Foreskin keratinocyte (primary cell): ENCODE measurements at places on chromosomes 6 and 20. TPM values are rescaled to one million over a fixed set of nuclear protein-coding genes. Genes with fewer than 3 reads are reported as not detected.

The MYLK4 gene
- 0.24 and 0.28 TPM in 2 replicates for total RNA-seq

- DNase-seq, result no peak
Observed at GRCh38 chr6:120938876-120939472, 395.3 kb downstream of the TBC1D32 start.

DNA sequence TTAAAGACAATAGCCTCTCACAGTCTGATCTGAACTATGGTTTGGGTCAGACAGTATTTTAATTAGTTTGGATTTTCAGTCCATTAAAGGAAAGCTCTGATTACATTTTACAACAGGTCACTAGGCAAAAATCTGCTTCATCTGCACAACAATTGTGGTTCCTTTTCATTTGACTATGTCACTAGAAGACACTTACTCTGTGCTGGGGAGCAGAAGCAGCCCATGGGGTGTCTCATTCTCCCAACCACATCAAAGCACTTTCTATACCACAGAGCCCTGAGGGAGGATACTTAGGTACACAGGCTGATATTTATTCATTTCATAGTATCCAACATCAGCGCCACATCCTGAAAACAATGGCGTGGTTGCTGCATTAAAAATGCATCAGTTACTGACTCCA lies 36.6 kb upstream of the HDAC2 start:
- DNase-seq, result no peak

The RING1 gene
- total RNA-seq, result 35.3 and 37.1 TPM in 2 replicates

- DNase-seq, result no peak
Observed at GRCh38 chr6:5996714-5997419, 9.9 kb downstream of the NRN1 start.

The COL20A1 gene
- not detected in 2 replicates for total RNA-seq

The RSPH9 gene
- 0.04 and 0.07 TPM in 2 replicates for total RNA-seq

The ELOVL2 gene
- total RNA-seq, result 0.10 and 0.18 TPM in 2 replicates

The ADGRB3 gene
- not detected in 2 replicates for total RNA-seq

DNA sequence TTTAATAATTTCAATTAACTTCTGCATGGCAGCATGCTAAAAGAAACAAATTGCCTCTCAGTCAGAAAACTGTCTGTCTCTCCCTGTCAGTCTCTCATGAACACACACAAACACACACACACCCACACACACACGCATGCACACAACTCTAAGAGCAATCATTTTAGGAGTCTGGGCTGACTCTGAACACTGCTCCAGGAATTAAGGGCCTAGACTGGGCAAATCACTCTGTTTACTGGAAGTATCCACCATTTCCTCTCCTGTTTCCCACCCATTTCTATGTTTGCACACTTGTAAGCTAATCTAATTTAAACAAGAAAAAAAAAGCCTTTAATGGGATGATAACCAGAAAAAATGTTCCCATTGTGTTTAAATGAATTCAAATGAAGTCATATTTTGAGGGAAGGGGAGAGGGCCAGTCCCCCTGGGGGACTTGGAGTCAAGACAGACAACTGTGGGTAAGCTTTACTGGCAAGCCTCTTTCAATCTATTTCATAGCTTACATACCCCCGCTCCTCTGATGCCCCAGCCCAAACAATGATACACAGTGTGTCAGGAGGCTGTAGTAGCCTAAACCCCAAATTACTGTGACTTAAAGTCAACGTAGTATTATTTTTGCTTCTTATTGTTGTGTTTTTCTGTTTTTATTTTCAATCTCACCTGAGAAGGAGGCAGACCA lies 447.8 kb upstream of the FLRT3 start:
- DNase-seq, result no peak

DNA sequence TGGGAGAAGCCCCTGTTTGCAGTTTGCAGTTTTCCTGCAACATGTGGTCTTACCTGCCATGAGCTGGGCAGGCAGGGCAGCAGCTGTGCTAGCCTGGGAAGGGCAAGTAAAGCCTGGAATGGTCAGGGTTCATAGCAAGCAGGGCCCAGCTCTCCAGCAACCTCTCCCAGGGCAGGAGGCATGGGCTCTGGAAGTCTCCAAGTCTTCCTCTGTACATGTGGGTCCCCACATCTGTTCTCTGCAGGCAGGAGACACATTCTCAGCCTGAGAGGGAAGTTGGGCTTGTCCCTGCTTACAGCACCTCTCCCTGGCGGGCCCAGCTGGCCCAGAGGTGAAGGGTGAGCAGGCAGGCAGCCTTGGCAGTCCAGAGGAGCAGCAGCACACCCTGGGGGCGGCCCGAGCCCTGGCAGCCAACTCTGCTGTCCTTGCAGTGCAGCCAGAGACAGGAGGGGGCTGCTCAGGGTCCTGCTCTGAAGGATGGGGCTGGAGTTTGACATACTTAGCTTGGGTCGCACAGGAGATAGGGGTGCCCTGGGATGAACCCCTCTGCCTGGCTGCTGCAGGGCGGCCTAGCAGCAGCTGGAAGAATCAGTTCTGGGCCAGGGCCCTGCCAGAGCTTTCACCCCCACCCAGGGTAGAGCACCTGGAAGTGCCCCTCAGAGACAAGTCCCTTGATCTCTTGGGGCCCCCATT lies 176.0 kb downstream of the MRPL14 start:
- DNase-seq, result no peak

DNA sequence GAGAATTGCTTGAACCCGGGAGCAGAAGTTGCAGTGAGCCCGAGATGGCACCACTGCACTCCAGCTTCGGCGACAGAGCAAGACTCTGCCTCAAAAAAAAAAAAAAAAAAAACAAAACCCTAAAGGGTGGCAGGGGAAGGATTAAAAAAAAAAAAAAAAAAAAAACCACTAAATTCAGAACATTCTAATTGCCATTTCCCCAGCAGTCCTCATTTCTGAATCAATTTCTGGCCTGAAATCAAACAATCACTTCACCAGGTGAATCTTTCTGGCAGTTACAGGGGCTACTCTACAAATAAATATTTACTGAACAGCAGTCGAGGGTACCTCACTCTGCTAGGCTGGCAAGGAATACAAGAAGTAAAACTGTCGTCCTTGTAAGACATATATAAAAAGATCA lies 1.2 kb downstream of the UQCC1 start:
- no peak for DNase-seq

- no peak for DNase-seq
Observed at GRCh38 chr6:146872426-146872785, 273.6 kb downstream of the ADGB start.

DNA sequence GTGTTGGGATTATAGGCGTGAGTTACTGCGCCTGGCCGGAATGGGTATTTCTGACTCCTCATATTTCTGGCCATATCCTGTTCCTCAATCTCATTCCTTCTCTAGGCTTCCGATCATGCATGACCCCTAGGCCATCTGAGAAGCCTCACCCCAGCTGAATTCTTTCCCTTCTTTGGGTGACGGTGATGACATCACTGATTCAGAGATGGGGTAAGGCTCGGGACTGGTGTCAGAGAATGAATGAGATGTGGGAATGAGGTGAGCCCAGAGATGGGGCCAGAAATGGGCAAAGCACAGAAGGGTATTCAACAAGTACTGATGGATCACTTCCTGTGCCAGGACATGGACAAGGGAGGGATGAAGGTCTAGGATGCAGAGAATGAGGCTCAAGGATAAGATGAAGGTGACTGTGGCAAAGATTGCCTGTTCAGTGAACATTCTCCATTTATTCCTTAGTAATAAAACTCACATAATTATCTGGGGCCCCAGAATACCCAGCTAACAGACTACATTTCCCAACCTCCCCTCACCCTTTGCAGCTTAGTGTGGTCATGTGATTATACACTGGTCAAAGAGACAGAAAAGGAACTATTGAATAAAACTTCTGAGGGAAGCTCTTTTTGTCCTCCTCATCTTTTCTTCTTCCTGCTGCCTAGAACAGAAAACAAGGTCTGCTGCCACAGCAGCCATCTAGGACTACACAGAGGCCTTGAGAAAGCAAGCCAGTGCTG lies 39.6 kb downstream of the KIAA0319 start:
- DNase-seq, result no peak

DNA sequence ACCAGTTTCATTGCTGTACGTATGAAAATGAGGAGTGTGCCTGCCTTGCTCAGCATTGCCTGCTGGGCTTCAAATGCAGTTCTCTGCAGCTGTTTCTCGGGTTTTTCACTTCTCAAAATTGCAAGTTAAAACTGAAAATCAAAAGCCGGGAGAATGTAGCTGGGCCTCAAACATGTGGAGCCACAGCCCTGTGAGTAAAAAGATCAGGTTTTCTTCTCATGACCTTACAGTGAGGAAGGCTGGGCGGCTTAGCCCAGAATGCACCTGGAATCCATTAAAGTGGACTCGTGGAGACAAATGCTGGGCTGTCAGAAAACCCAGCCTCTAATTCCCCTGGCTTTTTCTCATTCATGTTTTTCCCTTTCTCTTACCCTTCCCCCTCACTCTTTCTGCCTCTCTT lies 34.4 kb downstream of the DSE start:
- DNase-seq, result no peak

The OTOR gene
- not detected in 2 replicates for total RNA-seq

The PRSS35 gene
- total RNA-seq, result not detected in 2 replicates

The TAAR2 gene
- not detected in 2 replicates for total RNA-seq

DNA sequence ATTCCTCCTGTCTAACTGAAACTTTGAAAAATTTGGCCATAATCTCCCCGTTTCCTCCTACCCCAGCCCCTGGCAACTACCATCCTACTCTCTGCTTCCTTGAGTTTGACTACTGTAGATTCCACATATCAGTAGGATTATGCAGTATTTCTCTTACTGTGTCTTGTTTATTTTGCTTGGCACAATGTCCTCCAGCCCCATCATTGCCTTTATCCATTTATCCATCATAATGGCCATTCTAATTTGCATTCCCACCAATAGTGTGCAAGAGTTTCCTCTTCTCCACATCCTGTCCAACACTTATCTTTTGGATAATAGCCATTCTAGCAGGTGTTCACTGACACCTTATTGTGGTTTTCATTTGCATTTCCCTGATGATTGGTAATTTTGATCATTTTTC lies 202.3 kb downstream of the THBS2 start:
- no peak for DNase-seq

GRCh38 chr20:2156666-2157624 lies 55.3 kb downstream of the STK35 start:
- DNase-seq, result peak; percentile 75

DNA sequence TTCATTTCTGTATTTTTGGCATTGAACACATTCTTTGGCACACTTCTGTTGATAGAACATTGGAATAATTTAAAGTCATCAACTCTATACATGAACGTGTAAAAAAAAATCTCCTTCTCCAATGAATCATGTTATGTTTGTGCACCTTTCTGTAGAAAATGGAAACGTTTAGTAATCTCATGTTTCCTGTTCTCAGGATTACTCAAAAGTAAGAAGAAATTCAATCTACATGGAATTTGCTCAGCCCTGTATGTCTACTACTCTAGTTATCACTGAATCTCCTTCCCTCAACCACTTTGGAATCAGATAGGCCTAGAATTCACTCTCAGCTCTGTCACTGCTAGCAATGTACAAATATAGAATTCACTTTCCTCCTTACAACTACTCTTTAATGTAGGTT lies 103.6 kb downstream of the COL21A1 start:
- DNase-seq, result no peak

The FOXQ1 gene
- total RNA-seq, result 2.8 and 4.5 TPM in 2 replicates

DNA sequence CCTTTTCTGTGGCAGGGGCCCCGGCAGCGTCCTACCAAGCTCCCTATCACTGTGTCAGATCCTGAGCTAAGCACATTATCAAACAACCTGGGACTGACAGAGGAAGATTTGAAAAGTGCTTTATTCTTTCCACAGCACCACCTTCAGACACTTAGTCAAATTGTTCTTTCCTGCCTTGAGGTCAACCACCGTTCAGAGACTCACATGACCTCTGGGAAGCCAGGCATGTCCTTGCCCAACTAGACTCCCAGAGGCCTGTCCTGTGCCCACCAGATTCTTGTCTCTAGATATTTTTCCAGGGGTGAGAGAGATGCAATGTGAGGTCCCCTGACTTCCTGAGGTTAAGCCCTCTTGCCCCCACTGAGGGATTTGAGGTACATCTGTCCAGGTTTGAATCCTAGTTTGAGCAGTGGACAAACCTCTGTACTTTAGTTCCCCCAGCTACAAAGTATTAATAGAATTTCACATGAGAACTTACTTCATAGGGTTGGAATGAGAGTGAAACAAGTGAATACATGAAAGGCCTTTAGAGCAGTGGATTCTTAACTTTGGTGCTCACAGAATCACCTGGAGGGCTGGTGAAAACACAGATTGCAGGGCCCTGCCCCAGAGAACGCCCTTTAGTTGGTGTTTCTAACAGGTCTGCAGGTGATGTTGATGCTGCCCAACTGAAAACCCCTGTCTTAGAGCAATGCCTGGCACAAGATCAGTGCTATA lies 179.8 kb downstream of the CLIC5 start:
- DNase-seq, result peak; percentile 90

DNA sequence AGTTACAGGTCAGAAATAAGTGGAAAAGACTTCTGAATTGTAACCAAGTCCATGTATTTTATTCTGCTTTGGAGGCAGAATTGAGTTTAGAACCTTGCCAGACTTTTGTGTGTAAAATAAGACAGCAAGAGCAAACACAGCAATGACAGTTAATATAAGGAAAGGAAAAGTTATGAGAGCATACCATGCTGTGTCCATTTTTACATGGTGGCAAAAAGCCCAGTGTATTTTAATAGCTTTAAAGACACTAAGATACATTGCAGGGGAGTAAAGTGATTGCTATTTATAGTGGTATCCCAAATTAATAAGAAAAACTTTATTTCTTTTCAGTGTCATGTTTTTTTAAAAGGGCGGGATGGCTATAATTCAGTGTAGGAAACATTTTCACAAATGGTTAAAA lies 45.2 kb downstream of the CDC5L start:
- no peak for DNase-seq

DNA sequence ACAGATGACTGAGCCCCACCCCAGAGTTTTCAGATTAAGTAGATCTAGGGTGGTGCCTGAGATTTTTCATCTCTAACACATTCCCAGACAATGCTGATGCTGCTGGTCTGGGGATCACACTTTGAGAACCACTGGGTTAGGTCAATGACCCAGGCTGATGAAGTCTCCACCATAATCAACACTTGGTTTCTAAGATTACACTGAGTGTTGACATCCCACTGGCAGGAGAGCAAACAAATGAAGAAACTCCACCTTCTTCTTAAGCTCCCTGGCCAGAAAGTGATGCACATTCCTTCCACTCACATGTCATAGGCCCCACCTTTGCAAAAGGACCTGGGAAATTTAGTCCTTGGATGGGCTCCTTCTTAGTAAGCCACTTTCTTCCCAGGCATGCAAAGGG lies 53.1 kb downstream of the MAFB start:
- peak; percentile 45 for DNase-seq

The CDKAL1 gene
- 12.2 and 12.3 TPM in 2 replicates for total RNA-seq

The LST1 gene
- total RNA-seq, result 0.34 TPM in 1 of 2 replicates, not detected in the other

DNA sequence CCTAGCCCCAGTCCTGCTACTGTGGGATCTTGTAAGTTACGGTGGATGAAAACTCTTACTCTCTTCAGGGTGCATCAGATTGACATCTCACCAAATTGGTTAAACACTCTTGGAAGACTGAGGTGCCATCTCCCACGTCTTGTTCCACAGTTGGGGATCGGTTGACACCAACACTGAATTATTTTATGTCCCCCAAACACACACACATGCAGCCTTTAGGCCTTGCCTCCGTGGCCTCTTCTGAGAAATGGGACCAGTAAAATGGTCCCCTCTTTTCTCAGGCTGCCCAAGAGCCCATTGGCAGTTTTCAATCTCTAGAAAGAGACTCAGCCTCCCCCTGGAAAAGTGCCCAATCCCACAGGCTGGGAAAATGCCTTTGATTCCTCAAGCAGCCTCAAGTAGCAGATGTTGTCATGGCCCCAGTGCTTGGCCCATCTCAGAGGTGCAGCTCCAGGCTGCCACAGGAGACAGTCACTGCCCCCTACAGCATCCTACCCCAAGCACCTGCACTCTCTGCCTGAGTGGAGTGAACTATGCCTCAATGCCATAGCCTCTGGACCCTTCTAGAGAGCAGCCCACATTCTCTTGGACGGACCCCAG lies 163.9 kb downstream of the ANKRD60 start:
- no peak for DNase-seq
